ENCODE measurements at places on chromosomes 7 and 10.
A peak's percentile ranks its signal among the peaks of the same experiment; 100 is the strongest.

GRCh38 chr10:84826704-84827103 lies 498.3 kb downstream of the CCSER2 start:
- no peak for DNase-seq

- no peak for DNase-seq
Measured at GRCh38 chr10:813286-813685, 118.2 kb downstream of the LARP4B start.

DNA sequence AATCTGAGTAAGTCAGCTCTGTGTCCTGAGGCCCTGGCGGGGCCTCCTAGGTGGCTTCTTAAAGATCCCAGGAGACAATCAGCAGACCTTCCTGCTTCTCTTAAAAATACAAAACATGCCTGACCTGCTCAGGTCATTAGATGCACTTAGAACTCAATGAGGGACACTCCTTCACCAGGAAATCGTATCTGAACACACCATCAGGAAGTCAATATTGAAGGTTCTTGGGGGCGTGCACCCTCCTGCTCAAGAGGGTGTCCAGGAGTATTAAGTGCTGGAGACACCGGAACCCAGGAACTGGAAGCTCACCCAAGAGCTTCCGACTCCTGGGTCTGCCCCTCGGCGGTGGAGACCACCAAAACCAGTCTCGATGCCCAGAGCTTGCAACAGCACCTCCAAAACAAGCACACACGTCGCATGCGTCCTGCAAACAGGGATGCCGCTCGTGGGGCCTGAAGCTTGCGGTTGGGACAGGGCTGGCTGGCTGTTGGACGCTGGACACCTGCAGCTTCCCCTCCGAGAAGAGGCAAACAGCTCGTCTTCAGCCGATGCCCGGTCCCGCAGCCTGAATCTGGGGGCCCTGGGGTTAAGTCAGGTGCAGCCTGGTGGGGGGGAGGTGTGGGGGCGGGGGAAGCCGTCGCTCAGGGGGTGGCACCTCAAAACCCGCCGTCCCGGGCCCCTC lies 803 bp downstream of the RAPGEF5 start:
- no peak for DNase-seq

GRCh38 chr10:102665904-102666509 lies 21.7 kb downstream of the TRIM8 start:
- DNase-seq: no peak

DNA sequence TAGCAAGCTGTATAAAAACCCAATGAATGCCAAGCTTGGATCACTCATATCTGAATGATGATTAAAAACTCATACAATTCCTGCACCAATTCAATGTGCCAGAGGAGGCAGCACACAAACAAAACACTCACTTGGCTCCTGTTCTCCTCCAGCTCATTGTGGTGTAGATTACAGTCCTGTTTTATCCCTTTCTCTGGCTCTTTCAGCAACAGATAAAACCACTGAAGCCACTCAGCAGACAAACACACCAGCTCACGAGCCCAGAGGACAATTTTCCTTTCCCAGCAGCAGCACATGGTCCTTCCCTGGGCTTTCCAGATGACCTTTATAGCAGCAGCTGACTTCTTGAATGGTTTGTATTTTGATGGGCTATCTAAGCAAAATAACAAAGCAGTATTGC lies 107.3 kb upstream of the STARD3NL start:
- no peak for DNase-seq

DNA sequence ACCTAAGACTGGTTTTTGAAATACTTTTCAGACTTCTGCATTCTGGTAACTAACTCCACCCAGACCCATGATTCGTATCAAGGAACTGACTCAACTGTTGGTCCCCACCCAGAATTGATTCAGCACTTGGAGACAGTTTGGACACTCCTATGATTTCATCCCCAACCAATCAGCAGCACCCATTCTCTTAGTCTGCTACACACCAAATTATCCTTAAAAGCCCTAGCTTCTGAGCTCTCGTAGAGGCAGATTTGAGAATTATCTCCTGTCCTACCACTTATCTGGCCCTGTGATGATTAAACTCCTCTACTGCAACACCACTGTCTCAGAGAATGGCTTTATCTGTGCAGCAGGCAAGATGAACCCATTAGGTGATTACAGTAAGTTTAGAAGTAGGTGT lies 7.7 kb upstream of the GSTO1 start:
- DNase-seq: no peak

DNA sequence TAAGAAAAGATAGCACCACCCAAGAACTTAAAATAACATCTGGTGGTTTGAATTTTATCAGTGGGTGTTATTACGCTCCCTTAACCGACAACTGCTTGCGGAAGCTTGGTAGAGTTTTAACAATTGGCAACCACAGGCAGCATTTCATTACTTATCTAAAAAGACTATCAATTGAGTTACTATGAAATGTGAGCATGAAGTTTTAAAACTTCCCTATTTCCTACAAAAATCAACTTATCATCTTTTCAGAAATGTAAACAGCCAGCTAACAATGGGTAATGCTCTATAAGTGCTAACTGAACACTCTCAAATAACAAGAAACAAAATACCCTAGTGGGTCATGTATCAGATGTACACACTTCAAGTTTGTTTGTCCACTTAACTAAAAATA lies 68.8 kb downstream of the OSBPL3 start:
- DNase-seq: peak; percentile 46

- DNase-seq: no peak
Measured at GRCh38 chr10:69346776-69347175, 68.5 kb downstream of the HK1 start.

DNA sequence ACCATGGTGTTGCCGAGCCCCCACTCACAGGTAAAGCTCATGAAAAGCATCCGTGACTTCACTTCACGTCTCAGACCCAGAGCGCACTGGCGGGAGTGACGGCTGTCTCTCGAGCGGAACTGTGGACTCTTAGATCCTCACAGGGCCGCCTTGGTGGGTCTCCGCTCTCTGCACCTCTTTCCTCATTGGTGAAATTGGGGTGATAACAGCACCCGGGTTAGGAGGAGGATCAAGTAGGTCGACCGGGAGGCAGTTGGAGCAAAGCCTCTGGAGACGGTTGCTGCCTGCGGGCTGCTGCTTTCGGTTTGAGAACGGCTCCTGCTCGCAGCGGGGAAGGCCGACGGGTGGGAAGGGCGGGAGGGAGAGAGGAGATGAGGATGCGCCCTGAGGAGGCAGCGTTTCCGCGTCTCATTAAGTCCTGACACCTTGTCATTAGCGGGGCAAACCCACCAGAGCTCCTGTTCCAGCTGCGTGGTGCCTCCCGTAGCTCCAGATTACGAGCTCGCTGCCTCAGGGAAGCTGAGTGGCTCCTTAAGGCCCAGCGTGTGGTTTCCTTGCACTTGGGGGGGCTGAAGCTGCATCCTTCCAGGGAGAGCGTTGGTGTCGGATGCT lies 51.9 kb upstream of the CFAP46 start:
- DNase-seq: no peak

DNA sequence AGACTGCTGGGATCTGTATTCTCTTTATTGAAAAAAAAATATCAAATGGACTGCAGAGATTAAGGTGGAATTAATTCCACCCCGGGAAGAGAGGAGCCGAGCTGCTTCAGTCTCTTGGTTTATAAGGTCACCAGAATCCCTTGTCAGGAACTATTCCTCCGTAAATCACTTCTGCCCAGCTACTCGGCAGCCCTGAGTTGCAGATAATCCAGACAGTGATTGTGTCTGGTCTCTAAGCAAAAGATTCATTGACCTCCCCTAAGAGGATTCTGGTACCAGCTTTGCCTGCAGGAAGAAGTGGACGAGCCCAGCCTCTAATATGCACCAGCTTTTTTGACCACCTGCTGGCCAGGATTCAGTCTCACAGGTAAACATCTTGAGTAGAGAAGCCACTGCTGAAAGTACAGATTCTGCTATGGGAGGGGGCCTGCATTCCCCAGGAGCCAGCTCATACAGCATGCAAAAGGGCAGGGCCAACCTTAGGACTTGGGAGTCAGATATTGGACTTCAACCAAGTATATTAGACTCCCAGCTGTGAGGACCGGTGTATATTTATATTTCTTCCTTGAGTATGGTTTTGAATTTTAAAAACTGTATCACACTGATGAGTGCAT lies 27.1 kb upstream of the PLXNA4 start:
- DNase-seq: no peak

GRCh38 chr10:122884166-122884565 lies 4.8 kb upstream of the FAM24B start:
- DNase-seq: no peak

DNA sequence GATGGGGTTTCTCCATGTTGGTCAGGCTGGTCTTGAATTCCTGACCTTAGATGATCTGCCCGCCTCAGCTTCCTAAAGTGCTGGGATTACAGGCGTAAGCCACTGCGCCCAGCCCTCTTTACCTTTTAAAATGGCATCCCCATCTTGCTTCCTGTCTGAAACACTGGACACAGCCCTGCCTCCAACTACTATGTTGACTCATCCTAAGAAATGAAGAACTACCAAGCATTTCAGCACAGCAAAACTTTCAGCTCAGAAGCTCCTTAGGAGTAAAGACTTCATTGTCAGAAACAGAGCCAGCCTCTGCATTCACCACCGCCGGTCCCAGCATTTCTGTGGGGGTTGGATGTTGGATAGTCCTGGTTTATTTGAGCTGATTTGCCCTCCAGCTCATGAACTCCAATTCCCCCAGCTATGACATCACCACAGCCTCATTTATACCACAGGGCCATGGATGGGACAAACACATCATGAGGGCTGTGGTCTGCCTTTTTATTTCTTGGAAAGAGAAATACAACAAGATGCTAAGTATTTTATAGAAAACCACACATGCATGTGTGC lies 123.5 kb downstream of the ADCY1 start:
- DNase-seq: no peak

GRCh38 chr10:36608251-36608650 lies 517.1 kb upstream of the ANKRD30A start:
- DNase-seq: no peak

DNA sequence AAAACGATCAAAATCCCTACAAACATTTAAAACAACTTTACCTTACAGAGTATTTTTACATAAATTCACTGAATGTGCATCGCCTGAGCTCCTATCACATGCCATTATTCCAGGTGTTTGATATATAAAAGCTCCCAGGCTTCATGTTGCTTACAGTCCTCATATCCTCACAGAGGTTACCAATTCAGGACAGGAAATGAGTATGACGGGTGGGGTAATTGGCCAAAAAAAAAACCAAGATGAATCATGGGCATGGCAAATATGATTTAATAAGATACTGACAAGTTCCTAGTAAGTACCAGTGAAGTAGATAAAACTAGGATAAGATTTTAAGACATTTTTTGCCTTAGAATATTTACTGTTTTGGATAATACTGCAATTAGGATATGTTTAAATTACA lies 135.8 kb downstream of the KMT2E start:
- DNase-seq: no peak

- no peak for DNase-seq
Measured at GRCh38 chr10:18313626-18314025, 173.4 kb downstream of the CACNB2 start.

GRCh38 chr7:128136215-128136597 lies 104.9 kb upstream of the LEP start:
- no peak for DNase-seq

GRCh38 chr7:125606671-125607070 lies 677.0 kb upstream of the POT1 start:
- no peak for DNase-seq

DNA sequence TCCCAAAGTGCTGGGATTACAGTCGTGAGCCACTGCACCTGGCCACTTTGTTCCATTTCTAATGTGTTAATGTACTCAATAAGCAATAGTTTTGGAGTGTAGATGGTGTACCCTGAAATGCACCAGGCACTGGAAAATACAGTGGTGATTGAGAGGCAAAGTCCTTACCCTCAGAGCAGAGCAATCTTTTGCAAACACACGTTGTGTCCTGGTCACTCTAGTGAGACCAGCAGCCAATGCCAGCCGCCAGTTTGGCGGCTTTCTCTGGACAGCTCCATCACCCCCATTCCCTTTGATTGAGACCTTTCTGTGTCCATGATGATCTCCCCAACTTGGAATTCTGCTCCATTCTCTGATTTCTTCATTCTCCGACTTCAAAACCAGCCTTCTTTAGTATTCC lies 231.3 kb downstream of the GALNT17 start:
- no peak for DNase-seq

GRCh38 chr10:17655567-17656146 lies 11.7 kb downstream of the STAM start:
- no peak for DNase-seq

DNA sequence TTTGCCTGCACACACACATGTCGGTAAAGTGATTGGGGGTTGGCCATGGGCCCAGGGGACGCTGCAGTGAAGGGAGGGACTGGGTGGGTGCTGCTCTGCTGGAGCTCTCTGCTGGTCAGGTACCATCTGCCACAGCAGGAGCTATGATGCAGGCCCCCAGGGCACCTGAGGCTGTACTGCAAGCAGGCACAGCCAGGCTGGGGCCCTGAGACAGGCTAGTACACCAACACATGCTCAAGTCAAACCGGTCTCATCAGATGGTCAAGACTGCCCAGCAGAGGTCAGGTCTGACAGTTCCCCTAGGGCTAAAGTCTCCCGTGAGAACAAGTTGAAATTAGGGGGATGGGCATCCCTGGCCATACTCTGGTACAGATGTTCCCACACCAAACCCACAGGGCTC lies 118.3 kb upstream of the THSD7A start:
- DNase-seq: no peak

GRCh38 chr7:101172854-101173751 lies 7.0 kb downstream of the NAT16 start:
- DNase-seq: no peak

GRCh38 chr7:125126376-125126775 lies 196.8 kb upstream of the POT1 start:
- no peak for DNase-seq

GRCh38 chr7:49418963-49419362 lies 354.5 kb upstream of the VWC2 start:
- DNase-seq: no peak

DNA sequence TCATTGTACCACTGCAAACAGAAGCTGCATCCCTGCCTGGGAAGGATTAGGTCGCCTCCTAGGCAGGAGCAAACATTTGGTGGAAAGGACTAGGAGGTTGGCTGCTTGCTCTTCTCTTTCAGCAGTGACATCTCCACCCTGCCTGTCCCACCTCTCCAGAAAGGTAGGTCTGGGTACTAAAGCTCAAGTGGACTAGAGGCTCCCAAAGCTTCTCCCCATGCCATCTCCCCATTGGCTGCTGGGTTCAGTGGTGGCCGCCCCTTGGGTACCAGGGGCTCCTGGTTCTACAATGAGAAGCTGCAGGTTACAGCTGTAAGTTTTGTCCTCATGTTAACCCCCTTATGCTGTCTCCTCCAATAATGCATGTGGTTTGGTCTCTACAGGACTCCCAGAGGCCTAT lies 180.7 kb upstream of the MKI67 start:
- DNase-seq: no peak
